WTC11 (cell line): ENCODE measurements at places on chromosomes 5 and 9. TPM values are rescaled to one million over a fixed set of nuclear protein-coding genes. Genes with fewer than 3 reads are reported as not detected.

The SLC36A2 gene
- not detected in 3 replicates for total RNA-seq

The RABL6 gene
- 134 to 171 TPM (median 139 TPM) in 3 replicates for total RNA-seq

The TMEM232 gene
- 1.3 to 1.8 TPM (median 1.4 TPM) in 3 replicates for total RNA-seq

The CSF1R gene
- 0.07 to 0.20 TPM (median 0.14 TPM) in 3 replicates for total RNA-seq

DNA sequence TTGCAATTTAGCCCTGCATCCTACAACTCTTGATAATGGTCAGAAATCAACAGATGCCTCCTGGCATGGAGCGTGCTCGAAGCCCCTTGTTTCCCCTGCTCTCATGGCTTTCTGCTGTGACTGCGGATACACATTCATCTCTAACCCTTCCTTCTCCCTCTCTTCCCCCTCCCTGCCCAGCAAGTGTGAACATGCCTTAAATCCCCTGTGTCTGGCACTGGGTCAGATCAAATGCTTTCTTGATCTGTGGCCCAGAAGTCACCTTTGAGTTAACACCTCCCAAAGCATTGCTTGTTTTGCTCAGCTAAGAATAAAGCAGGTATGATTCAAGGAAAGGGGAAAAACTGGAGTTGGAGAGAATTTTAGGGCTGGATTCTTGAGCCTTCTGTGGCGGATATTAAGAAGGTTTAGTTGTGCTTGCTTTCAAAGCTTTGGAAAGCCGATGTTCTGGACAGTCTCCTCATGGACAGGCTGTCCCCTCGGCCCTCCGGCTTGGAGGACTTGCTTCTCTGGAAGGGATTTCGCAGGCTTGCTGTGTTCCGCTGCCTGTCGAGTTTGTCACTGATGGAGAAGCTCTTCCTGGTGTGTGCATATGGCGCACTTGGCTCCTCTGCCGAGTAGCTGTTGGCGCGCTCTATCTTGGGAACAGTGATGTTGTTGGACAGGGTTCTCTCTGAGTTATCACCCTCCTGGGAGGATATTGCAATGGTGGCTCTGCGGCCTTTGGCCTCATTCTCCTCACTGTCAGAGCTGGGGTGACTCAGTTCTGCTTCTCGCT, 121.3 kb upstream of the KLF9 start:
- H3K27ac ChIP-seq: no peak overlapping the region
- no peak for DNase-seq
- no peaks in the 10 kb centered on the region for H3K36me3 ChIP-seq
- H3K27me3 ChIP-seq: no peaks in the 10 kb centered on the region
- H3K4me1 ChIP-seq: peaks cover 32% of the 10 kb centered on the region
- H3K4me3 ChIP-seq: no peak overlapping the region

- H3K4me1 ChIP-seq: no peaks in the 10 kb centered on the region
- no peak overlapping the region for H3K4me3 ChIP-seq
- H3K27me3 ChIP-seq: no peaks in the 10 kb centered on the region
- peaks cover under 1% of the 10 kb centered on the region; the same call in 1 of the 2 replicates for H3K36me3 ChIP-seq
- H3K27ac ChIP-seq: no peak overlapping the region
- no peak for DNase-seq
These were observed 123.9 kb downstream of the RAB3C start for GRCh38 chr5:58706736-58707135.

DNA sequence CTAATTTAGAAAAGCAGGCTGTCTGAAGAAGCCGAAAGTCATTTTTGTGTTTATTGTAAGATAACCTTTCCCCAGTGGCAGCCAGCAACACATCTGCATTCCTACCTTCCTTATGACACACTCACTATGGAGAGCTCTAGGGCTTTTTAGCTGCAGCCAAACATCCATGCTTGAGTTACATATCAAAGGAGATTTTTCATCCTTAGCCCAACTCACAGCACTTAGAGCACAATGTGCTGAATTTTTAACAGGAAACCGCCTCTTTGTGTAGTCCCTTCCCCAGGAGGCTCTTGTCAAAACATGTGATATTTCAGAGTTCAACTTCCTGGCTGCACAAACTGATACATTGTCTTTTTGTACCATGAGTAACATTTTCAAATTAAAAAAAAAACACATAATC, 379.2 kb downstream of the CTNND2 start:
- no peaks in the 10 kb centered on the region for H3K27me3 ChIP-seq
- no peak for DNase-seq
- peak overlapping the region; percentile 66 for H3K27ac ChIP-seq

- H3K36me3 ChIP-seq: peaks cover 20% of the 10 kb centered on the region
- H3K27me3 ChIP-seq: no peaks in the 10 kb centered on the region
These were observed 82.0 kb downstream of the PRRT1B start for GRCh38 chr9:131627326-131627647.

DNA sequence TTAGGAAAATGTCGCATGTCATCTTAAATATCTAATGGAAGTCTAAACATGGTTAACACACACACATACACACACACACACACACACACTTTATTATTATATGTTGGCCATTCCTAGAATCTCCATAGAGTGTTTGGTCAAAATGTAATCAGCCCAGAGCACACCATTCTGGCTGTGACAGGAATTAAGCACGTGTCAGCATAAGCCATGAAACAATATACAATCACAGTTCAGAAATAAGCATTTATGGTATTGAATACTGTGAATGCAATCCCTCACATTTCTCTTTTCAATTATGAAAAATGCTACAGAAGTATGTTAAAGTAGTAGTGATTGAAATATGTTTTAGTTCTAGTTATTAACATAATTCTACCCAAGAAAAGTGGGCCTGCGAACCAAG, 611.6 kb downstream of the PRELID2 start:
- DNase-seq: no peak
- H3K27ac ChIP-seq: no peak overlapping the region
- H3K4me3 ChIP-seq: no peak overlapping the region
- no peaks in the 10 kb centered on the region for H3K27me3 ChIP-seq

DNA sequence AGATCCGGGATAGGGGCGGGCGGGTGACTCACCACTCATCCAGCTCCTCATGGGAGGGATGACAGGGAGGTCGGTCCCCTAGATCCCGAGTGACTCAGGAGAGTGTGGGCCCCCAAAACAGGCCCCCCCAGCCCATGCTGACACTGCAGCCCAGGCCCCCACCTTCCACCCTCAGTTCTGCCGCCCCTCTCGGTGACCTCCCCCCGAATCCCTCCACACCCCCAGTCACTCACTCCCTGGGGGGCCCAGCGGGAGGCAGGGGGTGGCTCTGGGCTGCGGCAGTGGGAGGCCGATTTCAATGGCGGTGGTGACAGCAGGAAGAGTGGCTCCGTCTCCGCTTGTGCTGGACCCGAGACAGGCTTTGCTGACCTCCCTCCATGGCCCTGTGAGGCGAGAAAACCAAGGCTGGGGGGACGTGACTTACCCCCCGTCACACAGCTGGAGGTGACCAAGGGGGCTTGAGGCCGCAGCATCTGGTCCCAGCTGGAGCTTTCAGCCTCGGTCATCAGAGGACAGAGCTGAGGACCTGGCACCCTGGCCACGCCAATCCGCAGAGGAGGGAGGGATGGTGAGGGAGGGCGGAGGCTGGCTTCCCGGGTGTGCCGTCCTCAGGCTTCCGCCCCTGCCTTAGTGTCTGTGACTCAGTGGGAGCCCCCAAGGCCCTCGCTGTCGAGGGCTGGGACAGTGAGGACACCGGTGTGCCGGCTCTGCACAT, 9.0 kb downstream of the GPSM1 start:
- H3K4me1 ChIP-seq: no peaks in the 10 kb centered on the region
- no peak overlapping the region for H3K27ac ChIP-seq
- no peaks in the 10 kb centered on the region for H3K27me3 ChIP-seq
- H3K36me3 ChIP-seq: no peaks in the 10 kb centered on the region
- H3K4me3 ChIP-seq: no peak overlapping the region

DNA sequence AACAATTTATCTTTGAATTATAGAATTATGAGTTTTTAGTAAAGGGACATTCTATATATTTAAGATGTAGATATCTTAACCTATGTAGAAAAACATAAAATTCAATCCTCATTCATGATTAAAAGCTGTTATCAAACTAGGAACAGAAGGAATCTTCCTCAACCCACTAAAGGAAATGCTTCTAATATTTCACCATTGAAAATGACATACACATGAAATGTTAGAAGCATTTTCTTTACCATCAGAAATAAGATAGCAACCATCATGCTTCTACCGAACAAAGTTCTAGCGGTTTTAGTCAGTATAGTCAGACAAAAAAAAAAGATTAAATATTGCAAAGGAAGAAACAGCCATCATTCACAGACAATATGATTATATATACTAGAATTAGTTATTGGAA, 32.2 kb downstream of the SHOC1 start:
- H3K27me3 ChIP-seq: no peaks in the 10 kb centered on the region
- H3K4me3 ChIP-seq: no peak overlapping the region
- no peak for DNase-seq

DNA sequence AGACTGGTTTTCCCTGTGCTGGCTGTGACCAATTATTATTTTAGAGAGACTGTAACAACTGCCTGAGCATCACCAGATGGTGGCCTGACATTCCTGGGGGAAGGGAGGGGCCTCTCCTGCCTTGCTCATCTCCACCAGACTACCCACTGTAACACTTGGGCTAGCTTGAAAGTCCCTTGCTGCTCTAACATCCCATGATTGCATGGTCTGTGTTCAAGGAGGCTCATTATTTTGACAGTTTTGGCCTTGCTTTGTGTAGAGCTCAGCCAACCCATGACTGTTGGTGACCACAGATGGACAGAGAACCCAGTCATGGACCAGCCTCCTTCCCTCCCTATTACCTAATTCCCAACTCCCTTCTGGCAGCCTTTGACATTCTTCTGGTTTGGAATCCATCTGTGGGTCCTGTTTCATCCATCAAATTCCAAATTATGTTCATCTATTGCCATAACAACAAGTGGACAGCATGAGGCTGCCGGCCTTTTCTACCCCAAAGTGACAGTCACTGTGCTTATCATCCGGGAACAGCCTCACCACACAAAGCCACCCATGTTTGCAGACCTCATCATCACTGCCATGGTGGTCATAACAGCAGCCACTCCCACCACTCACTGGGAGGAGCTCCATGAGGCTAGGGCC, 49.0 kb upstream of the ICE1 start:
- DNase-seq: no peak
- H3K27me3 ChIP-seq: peaks cover 7% of the 10 kb centered on the region
- H3K4me1 ChIP-seq: peaks cover 24% of the 10 kb centered on the region

DNA sequence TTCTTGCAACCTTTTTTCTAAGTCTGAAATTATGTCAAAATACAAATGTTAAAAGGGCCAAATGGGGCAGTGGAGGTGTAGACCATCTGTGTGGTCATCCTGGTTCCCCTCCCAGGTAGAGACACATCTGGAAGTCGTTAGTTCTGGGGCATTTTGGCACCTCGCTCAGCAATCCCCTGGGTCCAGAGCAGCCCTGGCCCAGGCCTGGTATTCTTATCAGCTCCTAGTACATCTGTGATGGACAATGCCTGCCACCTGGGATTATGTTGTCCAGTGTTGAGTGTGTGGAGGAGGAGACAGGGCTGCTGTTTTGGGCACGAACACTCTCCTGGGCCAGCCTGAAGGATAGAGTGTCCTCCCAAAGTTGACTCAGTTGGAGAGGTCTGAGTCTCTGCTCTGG, 74.8 kb downstream of the GADD45G start:
- peaks cover 62% of the 10 kb centered on the region for H3K4me1 ChIP-seq
- DNase-seq: no peak
- no peak overlapping the region for H3K27ac ChIP-seq
- peaks cover 23% of the 10 kb centered on the region for H3K36me3 ChIP-seq
- H3K4me3 ChIP-seq: no peak overlapping the region
- H3K27me3 ChIP-seq: peaks cover 25% of the 10 kb centered on the region

DNA sequence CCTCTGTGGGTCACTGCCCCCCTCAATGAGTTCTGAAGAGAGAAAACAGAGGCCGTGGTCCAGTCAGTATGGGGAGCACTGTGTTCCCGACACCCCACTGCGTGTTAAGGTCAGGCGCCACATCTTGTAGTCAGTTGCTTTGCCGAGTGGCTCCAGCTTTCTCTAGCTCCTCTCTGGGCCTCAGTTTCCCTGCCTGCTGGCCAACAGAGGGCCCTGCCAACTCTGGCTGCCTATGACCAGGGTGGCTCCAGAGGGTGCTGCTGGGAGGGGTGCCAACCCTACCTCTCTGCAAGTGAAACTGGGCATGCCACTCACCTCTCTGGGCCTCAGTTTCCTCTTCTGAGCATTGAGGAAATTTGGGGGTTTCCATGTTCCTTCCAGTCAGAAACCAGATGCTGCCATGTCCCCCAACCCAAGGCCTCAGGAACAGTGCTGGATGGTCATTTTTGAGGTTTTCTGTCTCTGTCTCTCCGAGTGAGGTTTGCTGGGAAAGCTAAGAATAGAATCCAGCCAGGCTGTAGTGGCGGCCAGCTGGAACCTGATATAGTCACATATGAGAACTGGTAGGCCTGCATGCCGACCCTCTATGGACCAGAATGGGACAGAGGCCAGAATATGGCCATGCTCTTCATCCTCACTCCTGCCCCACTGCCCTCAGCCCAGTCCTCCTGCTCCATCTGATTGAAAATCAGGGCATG, 132.1 kb downstream of the PHF2 start:
- no peaks in the 10 kb centered on the region for H3K4me1 ChIP-seq
- no peak overlapping the region for H3K27ac ChIP-seq
- peaks cover 4% of the 10 kb centered on the region; the same call in 1 of the 2 replicates for H3K36me3 ChIP-seq
- DNase-seq: no peak

DNA sequence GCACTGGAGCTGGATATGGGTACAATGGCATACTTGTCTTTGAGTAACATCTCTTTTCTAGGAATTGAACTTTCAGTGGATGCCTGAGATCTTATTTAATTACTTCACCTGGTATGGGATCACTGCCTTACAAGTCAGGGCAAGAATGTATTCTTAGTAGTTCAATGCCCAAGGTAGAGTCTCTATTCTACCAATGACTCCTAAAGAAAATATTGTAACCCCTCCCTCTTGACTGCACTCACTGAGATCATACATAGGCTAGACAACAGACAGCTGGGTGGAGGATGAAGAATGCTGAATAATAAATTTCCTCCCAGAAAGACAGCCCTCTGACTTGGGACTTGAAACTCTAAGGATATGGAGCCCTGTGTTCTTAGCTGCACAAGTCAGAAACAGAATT, 1216.3 kb upstream of the ACO1 start:
- H3K27me3 ChIP-seq: no peaks in the 10 kb centered on the region; the same call in 1 of the 2 replicates
- no peak for DNase-seq
- no peaks in the 10 kb centered on the region for H3K4me1 ChIP-seq
- H3K4me3 ChIP-seq: no peak overlapping the region

GRCh38 chr9:125732562-125732961, 14.6 kb upstream of the PBX3 start:
- H3K27ac ChIP-seq: 0 out of 2 replicates have a peak overlapping the region, but pooled peaks have one; percentile 24
- no peak overlapping the region for H3K4me3 ChIP-seq
- peak; percentile 53 for DNase-seq
- H3K27me3 ChIP-seq: no peaks in the 10 kb centered on the region; the same call in 1 of the 2 replicates
- peaks cover 12% of the 10 kb centered on the region for H3K4me1 ChIP-seq

- no peak for DNase-seq
- H3K27ac ChIP-seq: no peak overlapping the region
- H3K27me3 ChIP-seq: no peaks in the 10 kb centered on the region
- no peaks in the 10 kb centered on the region for H3K4me1 ChIP-seq
These were observed 117.9 kb downstream of the HCN1 start for GRCh38 chr5:45578270-45578669.

- DNase-seq: no peak
- H3K36me3 ChIP-seq: no peaks in the 10 kb centered on the region
- no peak overlapping the region for H3K4me3 ChIP-seq
- peaks cover 6% of the 10 kb centered on the region for H3K4me1 ChIP-seq
- peak overlapping the region; percentile 39; the same call in 1 of the 2 replicates for H3K27ac ChIP-seq
These were observed 15.6 kb upstream of the DMXL1 start for GRCh38 chr5:119055294-119055693.

- DNase-seq: no peak
- no peak overlapping the region for H3K4me3 ChIP-seq
- H3K27ac ChIP-seq: no peak overlapping the region
- H3K4me1 ChIP-seq: peaks cover 33% of the 10 kb centered on the region
These were observed 117.2 kb downstream of the BNC2 start for GRCh38 chr9:16753256-16753655.
